ENCODE measurements at places on chromosomes 7 and 10.
A peak's percentile ranks its signal among the peaks of the same experiment; 100 is the strongest.

DNA sequence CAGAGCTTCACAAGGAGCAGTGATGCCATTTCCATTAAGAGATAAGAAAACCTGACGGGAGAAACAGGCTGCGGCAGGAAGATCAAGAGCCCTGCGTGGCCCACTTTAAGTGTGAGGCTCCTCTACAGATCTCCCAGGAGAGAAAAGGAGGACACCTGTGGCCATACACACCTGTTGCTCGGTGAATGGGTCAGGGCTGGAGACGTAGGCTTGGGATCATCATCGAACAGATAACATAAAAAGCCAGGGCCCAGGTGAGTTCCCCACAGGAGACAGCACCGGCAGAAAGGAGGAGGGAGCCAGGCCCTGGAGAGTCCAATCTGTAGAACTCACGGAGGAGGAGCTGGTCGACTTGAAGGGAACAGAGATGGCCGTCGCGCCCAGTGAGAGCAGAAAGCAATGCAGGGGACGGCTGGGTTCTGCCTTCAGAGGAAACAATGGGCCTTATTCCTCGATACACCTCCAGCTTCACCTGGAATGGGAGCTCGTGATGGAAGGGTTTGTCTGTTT lies 556.8 kb downstream of the DNAJB6 start:
- DNase-seq, result no peak

DNA sequence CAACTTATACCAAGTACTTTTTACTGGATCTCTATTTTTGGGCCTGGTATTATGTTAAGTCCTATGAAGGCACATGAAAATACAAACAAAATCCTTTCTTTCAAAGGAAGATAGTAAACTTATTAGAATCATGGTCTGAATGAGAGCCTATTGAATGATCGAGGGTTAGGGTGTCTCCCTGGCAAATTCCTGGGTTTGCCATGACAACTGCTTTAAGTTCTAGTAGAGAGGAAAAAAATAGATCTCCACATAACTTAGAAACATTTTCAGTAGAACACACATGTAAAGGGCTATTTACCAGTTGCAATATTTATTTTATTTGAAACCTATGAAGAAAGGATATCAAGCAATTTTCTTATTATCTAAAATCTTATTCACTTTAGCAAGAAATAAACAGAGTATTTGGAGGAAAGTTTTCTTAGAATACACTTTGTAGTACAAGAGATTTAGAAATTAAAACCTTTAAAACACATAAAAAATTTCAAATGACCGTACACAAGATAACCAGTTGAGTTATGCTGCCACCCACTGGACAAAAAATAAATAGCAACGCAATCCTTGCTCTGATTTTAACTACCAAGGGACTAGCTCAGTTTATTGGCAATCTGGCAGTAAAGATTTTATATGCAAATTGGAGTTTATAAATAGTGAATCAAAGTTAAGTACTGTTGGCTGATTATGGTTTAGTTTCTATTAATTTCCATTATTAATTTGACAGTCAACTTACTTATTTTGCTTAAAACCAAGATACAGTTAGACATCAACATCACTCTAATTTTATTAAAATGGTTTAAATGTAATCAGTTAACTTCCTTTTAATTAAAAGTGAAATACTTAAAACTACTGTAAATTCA lies 33.9 kb downstream of the CACUL1 start:
- DNase-seq, result no peak

DNA sequence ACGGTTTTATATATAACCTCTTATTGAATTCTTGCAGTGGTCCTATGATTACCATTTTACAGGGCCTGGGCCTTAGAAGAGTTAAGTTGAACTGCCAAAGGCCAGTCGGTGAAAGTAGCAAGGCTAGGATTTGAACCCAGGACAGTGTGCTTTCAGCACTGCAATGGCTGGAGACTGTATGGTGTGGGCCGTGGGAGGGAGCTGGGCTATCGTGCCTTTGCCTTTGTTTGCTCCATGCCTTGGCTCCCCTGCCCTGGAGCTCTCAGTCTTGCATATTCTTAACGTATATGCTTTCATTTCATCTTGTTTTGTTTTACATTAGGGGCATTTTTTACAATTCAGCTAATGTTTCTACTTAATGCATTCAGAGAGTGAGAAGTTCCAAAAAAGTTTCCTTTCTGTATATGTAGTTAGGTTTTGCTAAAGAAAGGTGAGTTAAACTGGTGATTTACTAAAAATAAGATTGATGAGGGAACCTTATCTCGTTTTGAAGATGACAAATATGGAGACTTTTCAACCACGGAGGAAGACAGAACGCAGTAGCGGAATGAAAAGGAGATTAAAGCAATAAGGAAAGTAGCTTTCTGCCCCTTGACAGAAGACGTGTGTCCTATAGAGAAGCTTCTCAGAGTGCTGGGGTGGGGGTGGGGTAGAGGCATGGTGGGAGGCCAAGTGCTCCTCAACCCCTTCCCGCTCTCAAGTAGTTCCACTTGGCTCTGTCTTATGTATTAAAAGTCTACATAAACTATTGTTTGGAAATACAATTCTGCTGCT lies 82.5 kb downstream of the RTKN2 start:
- no peak for DNase-seq

GRCh38 chr10:131099028-131099726 lies 212.3 kb downstream of the TCERG1L start:
- peak; percentile 22 for DNase-seq

GRCh38 chr7:151993977-151994676 lies 31.3 kb upstream of the GALNT11 start:
- DNase-seq, result no peak

GRCh38 chr10:95560278-95561176 lies 644 bp downstream of the SORBS1 start:
- DNase-seq, result peak; percentile 73

- no peak for DNase-seq
Observed at GRCh38 chr10:63717027-63717715, 196.0 kb downstream of the REEP3 start.

GRCh38 chr10:126867567-126868365 lies 37.5 kb upstream of the DOCK1 start:
- no peak for DNase-seq

GRCh38 chr10:82572744-82573143 lies 697.8 kb downstream of the NRG3 start:
- DNase-seq, result no peak

DNA sequence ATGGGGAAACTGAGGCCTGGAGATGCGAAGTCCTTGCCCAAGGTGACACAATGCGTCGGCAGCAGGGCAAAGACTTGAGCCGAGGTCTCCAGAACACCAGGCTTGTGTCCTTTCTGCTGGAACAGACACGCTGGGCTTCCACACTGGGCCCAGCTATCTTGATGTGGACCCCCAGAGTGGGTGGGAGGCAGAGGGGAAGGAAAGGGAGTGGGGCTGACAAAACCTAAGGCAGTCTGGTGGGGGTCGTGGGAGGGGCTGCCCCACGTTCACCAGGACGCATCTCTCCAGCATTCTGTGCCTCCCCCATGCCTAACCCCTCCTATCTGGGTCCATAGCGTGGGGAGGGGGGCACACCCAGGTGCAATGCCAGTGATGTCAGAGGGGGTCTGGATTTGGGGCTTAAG lies 38.1 kb downstream of the PPIF start:
- no peak for DNase-seq

DNA sequence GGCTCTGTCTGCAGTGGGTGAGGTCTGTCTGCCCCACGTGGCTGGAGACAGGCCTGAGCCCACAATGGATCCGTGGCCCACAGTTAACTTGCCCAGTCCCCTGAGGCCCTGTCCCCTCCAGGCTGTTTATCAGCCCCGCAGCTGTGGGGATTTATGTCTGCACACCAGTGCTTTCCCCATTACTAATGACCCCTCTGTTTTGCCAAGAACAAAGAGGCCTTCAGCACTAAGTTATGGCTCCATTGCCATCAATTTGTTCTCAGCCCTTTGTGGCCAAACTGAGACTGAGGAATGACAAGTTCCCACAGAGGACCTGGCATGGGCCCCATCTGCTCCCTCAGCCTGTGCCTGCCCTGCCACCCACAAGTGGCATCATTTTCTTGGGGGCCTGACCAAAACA lies 138.2 kb downstream of the C10orf105 start:
- no peak for DNase-seq

DNA sequence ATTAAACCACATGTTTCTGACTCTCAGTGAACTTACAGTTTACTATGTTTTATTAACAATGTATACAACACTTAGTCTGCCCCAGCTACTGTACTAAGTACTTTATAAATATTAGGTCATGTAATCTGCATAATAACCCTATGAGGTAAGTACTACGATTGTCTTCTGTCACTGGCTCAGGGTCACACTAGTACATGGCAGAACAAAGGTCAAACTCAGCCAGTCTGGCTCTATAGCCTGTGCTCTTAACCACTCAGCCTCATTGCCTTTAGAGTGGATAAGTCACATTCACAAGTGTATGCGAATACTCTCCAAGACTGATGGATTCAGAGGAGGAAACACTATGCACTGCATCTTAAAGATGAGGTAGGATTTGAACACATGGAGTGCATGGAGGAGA lies 252.3 kb downstream of the KCNMA1 start:
- DNase-seq, result no peak

DNA sequence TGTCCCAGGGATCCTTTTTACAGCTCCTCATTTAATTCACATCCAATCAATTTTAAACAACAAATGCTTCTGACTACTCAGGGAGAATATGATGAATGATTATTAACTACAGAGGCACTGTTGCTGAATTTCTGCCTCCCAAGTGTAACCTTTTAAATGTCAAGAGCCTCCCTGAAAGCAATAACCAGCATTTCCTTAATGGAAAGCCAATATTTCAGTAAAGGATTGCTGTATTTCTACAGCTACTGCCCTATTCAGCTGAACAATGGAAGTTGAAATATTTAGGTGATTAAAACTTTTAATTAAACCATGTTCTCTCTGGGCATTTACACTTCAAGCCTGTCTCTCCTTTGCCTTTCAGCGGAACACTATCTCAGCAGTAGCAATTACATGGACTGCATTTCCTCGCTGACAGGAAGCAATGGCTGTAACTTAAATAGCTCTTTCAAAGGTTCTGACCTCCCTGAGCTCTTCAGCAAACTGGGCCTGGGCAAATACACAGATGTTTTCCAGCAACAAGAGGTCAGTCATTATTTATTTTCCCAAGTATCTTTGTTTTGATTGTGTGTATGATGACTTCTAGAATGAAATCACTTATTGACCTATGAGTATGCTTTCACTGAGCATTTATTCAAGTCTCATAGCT lies 304.7 kb downstream of the BICC1 start:
- DNase-seq, result no peak

- DNase-seq, result no peak
Observed at GRCh38 chr10:22750131-22750530, 35.8 kb upstream of the PIP4K2A start.

DNA sequence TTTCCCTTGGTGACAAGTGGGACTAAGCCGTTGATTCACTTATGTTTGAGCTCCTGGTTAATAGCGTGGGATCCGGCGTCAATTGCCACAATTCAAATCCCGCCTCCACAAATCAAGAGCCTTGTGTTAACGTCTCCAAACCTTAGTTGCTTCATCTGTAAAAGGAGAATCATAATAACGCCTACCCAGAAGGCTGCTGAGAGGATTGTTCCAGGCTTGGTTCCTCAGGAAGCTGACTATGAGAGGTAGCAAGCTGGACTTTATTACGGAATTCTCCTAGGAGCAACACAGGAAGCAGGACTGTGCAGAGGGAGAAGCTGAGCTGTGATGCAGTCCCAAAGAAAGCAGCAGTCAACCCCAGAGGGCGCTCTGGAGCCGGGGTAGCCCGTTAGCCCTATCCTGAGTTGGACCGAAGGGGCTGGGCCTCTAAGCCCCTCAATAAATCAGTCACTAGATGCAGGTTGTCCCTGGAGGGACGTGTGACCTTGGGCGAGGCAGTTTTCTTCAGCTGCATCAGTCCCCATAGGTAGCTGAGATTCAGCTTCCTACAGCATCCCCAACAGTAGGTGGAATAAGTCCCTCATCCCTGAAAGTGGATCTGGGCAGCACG lies 6.9 kb upstream of the BAG3 start:
- DNase-seq, result no peak

DNA sequence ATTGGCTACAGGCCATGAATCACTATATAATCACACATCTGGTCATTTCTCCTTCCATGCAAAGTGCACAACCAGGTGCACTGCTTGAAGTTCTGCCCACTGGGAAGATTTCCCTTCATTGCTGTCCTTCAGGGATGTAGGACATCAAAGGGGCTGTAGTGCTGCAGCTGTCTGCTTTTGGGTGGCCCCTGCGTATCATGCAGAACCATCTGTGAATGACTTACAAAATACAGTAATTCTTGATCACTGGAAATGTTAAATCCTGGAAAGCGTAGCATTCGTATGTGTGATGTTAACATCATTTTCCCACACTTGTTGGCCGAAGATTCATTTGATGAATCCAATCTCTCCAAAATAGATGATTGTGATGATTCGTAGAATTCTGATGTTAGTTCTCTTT lies 22.4 kb downstream of the AKR1C3 start:
- DNase-seq, result no peak

- no peak for DNase-seq
Observed at GRCh38 chr7:82985144-82985802, 177.4 kb downstream of the PCLO start.

DNA sequence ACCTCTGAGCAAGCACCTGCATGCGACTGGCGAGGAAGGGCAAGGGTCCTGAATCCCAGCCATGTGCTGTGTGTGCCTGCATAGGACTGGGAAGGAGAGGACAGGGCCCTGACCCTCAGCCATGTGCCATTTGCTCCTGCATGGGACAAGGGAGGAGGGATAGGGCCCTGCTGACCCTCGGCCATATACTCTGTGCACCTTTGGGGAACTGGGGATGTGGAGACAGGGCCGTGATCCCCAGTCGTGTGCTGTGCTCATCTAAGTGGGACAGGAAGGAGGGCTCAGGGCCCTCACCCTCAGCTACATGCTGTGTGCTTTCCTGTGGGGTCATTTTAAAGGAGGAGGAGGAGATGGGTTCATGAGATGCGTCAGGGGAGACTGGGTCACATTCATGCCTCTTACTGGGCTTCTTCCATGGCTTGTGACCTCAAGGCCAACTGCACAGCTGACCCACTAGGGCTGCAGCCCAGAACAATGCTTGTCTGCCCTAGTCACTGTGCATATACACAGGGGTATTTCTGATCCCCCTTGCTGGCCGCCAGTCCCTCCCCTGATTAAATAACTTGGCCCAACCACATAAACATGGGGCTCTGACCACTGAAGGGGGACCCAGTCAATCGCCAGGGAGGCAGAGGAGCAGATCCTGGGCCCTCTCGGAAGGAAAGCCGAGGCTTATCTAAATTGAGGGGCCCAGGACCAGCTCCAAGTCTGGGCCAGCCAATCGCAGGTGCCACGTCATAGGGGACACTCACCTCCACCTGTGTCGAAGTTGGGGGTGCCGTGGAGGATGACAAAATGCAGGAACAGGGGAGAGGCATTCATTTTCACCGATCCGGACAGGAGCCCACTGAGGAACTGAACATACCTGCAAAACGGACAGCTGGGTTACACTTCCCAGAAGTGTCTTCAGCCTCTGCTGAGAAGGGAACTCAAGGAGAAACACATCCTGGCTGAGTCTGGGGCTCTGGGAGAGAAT lies 167.3 kb downstream of the TNS3 start:
- no peak for DNase-seq

Measured in lower lobe of right lung (tissue), 2 donors.